Esophagus muscularis mucosa (tissue), 4 donors: ENCODE measurements at places on chromosomes 6 and 20.

GRCh38 chr6:72589096-72589495 is 32.8 kb upstream of the KCNQ5 start:
- DNase-seq, result no peak

GRCh38 chr6:31379850-31380249 is 22.9 kb upstream of the HLA-B start:
- no peak for DNase-seq

DNA sequence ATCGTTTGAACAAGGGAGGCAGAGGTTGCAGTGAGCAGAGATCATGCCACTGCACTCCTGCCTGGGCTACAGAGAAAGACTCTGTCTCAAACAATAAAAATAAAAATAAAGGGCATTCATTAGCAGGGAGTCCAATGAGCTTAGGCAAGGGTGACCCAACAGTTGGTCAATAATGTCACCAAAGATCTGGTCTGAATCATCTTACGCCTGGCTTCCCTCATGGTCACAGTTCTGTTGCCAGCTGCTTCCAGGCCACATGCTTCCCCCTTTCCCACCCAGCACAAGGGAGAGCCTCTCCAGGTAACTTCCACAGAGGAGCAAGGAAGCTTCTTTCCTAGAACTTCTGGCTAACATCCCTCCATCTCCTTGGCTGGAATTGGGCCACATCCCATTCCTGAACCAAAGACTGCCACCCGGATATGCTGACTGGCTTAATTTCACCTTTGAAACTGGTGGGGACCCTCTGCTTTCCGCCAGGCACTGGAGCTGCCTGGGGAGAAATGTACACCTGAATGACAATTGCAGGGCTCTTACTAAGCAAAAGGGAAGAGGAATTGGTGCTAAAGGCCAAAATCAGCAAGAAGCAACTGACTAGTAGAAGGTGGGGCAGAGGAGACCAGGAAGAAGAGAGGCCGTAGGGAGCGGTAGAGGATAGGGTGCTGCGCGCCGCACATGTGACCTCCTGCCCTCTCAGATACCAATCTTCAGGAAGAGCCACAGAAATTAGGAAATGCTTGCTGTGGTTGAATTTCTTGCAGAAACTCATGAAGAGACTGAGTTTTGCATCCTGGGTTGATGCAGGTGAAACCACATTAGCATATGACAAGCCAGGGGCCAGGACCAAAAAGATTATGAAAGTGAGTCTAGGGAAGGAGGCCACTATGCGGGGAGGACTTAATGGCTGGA is 8.3 kb upstream of the SCML4 start:
- no peak for DNase-seq

- DNase-seq, result no peak
Measured at GRCh38 chr20:12967932-12968331, 40.8 kb upstream of the SPTLC3 start.

GRCh38 chr6:133017581-133017980 is 203.2 kb downstream of the RPS12 start:
- DNase-seq, result no peak

GRCh38 chr6:92538275-92538674 is 881.1 kb downstream of the EPHA7 start:
- DNase-seq, result no peak

- no peak for DNase-seq
Measured at GRCh38 chr20:34085544-34086040, 26.5 kb downstream of the EIF2S2 start.

- no peak for DNase-seq
Measured at GRCh38 chr20:7113577-7114466, 346.3 kb downstream of the BMP2 start.

GRCh38 chr20:58706150-58706892 is 13.7 kb downstream of the NPEPL1 start:
- peak; percentile 10 for DNase-seq

GRCh38 chr6:34964564-34964963 is 75.5 kb downstream of the ANKS1A start:
- DNase-seq, result no peak

DNA sequence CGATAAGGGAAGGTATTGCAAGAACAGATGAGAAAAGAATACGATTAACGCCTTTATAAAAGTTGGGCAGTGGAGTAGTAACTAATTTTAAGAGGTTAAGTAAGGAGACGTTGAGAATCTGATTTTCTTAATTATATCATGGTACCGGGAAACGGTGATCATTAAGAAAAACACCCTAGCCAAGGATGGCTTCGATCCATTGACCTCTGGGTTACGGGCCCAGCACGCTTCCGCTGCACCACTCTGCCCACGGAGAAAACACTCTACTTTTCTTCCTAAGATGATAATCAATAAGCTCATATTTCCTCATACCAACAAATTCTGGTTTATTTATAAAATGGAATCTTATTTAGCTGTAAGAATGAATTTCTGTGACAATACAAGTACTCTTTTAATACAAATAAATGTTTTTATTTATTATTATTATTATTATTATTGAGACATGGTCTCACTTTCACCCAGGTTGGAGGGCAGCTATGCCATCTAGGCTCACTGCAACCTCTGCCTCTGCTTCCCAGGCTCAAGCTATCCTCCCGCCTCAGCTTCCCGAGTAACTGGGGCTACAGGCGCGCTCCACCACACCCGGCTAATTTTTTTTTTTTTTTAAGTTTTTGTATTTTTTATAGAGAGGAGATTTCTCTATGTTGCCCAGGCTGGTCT is 8.3 kb downstream of the POM121L2 start:
- no peak for DNase-seq

DNA sequence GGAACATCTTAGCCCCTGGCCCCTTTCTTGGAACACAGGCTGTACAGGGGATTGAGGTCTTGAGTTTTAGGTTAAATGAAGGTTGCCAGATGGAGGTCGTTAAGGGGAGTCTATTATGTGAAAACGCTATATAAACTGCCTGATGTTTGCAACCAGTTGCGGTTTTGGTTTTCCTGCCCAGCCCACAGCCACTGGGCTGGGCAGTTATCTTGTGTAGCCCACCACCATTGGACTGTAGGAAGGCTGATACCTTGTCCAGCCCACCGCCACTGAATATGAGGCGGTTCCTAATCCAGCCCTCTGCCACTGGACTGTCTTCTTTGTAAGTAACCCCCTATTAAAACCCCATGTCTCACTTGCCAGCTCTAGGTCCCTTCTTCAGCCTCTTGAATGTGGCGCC is 42.3 kb upstream of the COL21A1 start:
- no peak for DNase-seq

GRCh38 chr6:140812636-140813035 is 1320.1 kb upstream of the GJE1 start:
- no peak for DNase-seq

- no peak for DNase-seq
Measured at GRCh38 chr6:72984981-72985665, 240.2 kb downstream of the KHDC1L start.

GRCh38 chr20:20333866-20334265 is 34.0 kb upstream of the INSM1 start:
- DNase-seq, result no peak

DNA sequence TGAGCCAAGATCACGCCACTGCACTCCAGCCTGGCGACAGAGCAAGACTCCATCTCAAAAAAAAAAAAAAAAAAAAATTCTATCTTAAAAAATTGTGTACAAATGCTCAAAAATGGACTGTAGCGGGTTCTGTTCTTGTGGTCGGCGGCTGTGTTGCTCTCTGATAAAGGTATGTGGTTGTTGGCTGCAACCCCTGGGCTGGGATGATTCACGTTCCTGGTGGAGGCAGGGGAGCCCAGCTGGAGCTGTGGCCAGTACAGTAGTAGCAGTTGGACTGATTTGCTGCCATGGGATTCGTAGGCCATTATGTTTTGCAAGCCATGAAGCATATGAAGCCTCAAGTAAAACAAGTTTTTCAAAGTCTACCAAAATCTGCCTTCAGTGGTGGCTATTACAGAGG is 22.3 kb downstream of the MDN1 start:
- DNase-seq, result no peak

DNA sequence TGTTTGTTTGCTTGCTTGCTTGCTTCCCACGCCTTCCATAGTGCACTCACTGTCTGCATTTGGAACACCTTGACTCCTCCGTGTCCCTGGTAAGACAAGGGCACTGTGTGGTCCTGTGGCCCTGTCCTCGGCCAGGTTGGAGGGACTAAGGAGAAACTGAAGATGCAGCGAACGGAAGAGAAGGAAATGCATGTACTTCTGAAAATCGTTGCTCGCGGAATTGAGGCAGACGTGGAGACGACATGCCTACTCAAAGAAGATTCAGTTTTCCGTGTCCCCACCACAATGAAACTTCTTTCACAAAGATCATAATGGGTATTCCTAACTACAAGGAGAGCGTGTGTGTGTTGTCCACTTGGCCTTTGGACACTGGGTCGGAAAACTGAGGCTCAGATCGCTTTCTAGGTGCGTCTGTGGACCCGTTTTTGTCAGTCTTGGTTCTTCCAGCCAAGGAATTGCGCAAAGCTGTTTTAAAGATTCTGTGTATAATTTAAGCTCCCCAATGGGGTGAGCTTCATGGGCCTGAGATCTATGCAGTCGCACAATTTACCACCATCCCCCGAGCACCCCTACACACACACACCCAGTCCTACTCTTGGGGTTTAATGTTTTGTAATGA is 120.4 kb upstream of the ZNF184 start:
- no peak for DNase-seq

GRCh38 chr6:86715676-86716075 is 221.7 kb upstream of the HTR1E start:
- no peak for DNase-seq

DNA sequence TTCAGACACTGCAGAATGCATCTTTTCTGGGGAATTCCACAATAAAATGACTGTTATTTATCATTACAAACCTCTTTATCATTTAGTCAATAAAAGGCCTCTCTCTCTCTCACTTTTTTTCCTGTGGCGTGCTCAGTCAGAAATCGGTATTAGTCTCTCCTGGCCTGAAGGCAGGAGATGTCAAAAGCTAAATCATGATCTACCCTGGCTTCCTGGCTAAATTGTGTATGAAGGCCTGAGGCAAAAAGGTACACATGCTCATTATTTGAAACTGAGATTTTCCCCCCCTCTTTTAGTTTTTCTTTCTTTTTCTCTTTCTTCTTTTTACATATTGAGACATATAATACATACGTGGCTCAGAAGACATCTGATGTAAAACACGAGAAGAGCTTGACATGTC is 375.0 kb upstream of the SLC35B3 start:
- DNase-seq, result no peak

DNA sequence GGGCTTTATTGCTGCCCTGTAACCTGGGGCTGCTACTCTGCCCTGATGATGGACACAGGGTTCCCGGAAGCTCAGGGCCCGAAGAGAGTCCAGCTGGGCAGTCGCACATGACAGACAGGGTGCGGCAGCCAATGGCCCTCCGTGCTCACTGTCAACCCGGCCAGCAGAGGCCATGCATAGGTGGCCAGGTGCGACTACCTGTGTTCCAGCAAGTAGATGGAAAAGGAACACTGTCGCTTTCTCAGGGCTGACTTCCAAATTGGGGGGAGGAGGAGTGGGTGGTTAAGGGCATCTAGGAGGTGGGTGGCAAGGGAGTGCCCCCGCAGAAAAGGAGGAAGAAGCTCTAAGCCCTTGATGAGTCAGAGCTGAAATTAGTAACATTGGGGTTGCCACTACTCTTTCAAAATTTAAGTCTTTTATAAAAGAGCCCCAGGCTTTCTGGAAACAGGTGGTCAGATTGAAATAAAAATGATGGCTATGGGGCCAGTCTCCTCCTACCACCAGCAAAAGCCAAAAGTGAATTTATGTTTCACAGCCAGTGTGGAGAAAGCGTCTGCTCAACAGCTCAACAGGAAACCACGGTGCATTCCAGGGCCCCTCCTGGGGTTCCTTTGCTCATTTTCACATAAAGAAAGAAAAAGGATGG is 2.3 kb upstream of the RAMACL start:
- no peak for DNase-seq

DNA sequence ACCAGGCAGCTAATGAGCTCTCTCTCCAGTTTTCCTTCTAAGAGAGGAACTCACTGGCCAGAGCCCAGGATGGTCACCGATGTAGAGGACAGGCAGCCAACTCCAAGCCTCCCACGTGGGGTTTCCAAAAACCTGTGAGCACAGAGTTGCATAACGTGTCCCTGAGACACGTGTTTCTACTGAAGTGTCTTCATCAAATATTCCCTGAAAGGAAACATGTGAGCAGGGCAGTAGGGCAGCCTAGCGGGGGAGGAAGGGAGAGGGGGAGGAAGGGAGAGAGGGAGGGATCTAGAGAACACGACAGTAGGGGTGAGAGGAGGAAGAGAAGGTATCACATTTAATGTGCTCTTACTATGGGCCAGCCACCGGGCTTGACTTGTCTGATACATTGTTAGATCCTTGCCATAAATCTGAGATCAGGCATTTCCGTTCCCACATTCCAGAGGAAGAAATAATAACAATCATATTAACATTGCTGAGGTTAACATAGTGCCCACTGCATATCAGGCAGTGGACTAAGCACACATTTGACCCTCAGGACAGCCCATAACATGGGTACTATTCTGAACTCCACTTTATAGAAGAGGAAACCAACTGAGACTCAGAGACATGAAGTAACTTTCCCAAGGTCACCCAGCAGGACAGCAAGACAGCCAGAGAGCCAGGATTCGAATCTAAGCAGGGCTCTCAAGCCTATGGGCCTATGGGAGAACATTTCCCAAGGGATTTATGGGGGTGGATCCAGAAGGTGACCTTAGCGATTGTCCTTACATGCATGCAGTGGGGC is 4.5 kb upstream of the SYS1 start:
- peak; percentile 98 for DNase-seq

GRCh38 chr6:44627091-44627882 is 239.8 kb downstream of the CDC5L start:
- DNase-seq, result no peak

- no peak for DNase-seq
Measured at GRCh38 chr6:34953061-34954025, 64.3 kb downstream of the ANKS1A start.

- DNase-seq, result no peak
Measured at GRCh38 chr20:39474879-39475278, 512.7 kb downstream of the DHX35 start.

DNA sequence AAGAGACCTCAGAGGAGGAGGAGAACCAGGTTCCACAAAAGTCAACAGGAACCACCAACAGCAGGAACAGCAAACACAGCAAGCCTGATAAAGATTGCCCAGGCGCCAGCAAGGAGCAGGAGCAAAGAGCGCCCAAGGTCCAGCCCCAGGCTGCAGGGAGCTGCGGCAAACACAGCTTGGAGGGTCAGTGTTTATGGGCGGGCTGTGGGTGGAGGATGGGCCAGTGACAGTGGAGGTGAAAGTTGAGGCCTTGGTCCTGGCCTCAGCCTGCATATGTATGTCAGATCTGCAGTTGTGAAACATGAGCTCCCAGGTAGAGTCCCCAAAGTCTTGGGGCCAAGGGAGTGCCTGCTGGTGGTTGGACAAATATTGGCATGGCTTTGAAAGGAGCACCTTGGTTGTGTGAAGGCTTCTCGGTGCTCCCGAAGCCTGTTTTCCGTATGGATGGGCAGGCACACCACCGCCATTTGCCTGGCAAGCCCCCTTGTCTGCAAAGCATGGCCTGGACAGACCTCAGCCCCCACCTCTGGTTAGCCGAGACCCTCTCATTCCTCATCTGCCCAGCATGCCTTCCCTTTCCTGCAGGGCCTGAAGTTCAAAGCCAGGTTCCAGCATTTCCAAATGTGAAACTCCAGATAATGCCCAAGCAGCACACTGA is 2.0 kb upstream of the CAPN11 start:
- DNase-seq, result no peak

- no peak for DNase-seq
Measured at GRCh38 chr6:145688493-145688905, 46.8 kb downstream of the EPM2A start.

- DNase-seq, result no peak
Measured at GRCh38 chr6:21855811-21856455, 262.4 kb downstream of the SOX4 start.
